Stimulated activated CD4-positive, alpha-beta T cell treated with anti-CD3 and anti-CD28 coated beads, Interleukin-15, amount 100 ng/mL, for 1 hour (primary cell): ENCODE measurements at places on chromosomes 12 and 14.

DNA sequence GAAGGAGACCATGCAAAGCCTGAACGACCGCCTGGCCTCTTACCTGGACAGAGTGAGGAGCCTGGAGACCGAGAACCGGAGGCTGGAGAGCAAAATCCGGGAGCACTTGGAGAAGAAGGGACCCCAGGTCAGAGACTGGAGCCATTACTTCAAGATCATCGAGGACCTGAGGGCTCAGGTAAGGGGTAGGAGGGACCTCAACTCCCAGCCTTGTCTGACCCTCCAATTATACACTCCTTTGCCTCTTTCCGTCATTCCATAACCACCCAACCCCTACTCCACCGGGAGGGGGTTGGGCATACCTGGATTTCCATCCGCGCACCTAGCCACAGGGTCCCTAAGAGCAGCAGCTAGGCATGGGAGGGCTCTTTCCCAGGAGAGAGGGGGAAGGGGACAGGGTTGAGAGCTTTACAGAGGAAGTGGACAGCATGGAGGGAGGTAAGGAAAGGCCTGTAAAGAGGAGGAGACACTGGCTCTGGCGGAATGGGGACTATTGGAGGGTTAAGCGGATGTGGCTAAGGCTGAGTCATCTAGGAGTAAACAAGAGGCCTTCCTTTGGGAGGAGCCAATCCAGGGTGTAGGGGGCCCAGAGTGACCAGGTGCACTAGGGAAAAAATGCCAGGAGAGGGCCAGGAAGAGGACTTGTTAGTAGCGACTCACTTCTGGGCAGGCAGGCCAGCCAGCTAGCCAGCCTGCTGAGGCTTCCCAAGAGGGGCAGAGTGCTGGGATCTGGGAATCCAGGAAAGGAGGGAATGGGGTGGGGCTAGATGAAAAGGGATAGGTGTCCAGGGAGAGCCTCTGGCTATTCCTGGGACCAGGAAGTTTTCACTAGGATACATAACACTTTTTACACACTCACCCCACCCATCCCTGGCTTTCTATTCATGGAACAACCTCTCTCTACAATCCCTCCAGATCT, 754 bp downstream of the KRT18 start:
- no peak for DNase-seq

GRCh38 chr14:67529947-67530935, 2.8 kb upstream of the PLEKHH1 start:
- DNase-seq = no peak

DNA sequence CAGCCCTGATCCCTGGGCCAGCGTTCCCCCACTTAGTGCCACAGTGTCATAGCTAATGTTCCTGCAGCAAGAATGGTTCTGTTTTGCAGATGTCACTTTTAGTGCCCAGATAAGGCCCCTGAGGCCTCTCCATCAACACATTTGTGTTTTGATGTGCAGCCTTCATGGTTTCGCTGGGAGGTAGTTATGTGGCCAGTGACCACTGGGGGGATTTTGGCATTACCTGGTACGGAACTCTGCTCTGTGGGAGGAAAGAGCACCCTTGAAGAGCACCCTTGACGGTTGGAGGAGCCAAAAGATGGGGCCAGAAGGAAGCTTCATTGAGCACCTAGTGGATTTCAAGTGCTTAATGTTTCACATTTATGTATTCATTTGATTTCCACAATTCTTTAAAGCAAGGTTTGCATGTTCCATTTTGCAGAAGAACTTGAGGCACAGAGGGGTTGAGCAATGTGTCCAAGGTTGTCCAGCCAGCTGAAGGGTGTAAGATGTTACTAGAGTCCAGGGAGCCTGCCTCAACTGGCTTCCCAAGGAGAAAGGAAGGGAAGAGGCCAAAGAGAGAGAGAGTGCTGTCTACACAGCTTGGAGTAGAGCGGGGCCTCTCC, 13.0 kb downstream of the SERPINA11 start:
- no peak for DNase-seq

GRCh38 chr14:69038455-69039287, 59.6 kb upstream of the ACTN1 start:
- no peak for DNase-seq

DNA sequence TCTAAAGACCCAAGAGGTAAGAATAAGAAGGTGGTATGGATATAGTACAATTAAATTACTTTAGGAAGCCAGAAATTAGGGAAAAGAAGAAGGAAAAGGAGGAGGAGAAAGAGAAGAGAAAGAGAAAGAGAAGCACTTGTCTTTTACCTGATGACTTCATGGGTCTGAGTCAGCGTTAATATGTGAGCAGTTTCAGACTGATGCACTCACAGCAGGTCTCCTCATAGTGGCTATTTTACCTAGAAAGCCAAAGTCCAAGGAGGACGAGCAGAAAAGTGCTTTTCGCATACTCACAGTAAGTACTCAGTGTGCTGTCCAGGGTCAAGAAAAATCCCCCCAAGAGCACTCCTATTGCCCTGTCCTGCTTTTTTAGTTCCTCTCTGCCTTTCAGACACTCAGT, 222.1 kb downstream of the C12orf42 start:
- no peak for DNase-seq

DNA sequence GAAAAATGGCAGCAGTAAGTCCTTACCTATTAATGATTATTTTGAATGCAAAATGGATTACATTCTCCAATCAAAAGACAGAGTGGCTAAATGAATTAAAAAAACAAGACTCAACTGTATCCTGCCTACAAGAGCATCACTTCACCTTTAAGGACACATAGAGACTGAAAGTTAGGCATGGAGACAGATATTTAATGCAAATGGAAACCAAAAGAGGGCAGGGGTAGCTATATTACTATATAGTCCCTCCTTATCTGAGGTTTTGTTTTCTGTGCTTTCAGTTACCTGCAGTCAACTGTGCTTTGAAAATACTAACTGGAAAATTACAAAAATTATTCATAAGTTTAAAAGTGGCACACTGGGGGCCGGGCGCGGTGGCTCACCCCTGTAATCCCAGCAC, 17.2 kb downstream of the NECAP1 start:
- DNase-seq = no peak

DNA sequence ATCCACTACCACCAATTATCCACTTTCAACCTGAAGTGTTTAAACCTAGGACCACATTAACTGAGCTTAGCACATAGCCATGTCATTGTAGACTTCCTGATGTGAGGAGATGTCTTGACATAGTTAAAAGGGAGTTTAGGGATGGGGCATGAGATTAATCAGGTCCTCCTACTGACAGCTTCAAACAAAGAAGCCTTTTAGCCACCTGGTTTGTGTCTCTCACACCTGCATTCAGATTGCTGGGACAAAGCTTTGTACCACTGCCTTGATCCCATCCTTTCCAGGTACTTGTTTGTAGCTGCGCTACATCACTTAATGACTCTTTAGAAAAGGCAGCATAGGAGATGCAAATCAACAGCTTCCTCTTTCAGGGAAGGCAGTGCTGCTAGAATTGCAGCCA, 340.7 kb upstream of the DDHD1 start:
- DNase-seq = no peak

- no peak for DNase-seq
Observed at GRCh38 chr14:60220917-60221316, 28.1 kb upstream of the PPM1A start.

- no peak for DNase-seq
Observed at GRCh38 chr14:63428486-63428885, 109.8 kb upstream of the GPHB5 start.

DNA sequence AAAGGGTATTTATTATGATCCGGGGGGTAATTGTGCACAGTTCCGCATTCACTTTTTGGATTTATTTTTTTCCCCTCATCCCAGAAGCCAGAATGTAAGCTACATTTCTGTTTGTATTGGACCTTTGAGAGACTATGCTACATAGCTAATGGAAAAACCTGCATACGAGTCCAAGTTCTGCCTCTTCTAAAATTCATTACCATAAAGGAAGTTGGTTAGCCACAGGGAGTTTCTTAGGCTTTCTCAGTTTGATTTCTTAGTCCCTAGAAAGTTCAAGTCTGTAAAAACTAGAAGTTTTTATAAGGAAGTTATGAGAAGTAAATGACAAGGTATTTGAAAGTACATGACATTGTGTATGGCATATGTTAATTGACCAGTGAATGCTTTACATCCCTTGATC, 138.7 kb downstream of the PDE3A start:
- no peak for DNase-seq

- no peak for DNase-seq
Observed at GRCh38 chr14:100472094-100472455, 115.1 kb downstream of the BEGAIN start.

GRCh38 chr14:70317969-70318634, 41.4 kb downstream of the COX16 start:
- no peak for DNase-seq

GRCh38 chr12:95150501-95150900, 66.8 kb downstream of the FGD6 start:
- no peak for DNase-seq

DNA sequence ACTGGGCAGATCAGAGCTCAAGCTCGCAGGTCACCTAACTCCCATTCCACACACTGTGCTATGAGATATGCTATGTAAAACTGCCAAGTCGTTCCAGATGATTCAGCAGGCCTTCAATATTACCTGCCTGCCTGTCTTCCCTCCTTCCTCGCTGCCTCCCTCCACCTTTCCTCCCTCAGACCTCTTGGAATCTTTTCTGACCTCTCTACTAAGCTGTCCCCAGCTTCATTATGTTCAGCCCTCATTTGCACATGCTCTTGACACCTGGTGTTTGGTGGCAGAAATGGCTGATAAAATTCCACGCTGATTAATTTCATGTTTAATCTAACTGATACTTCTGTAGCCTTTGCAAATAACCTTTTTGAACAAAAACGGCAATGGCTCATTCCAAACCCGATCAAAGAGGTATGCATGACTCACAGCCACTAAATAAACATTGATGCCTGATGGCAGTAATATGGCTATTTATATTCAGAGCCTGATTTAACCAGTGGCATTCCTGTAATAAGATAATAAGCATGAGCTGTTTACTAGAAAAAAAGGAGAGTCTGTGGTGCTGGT, 130.8 kb upstream of the EGLN3 start:
- DNase-seq = no peak

DNA sequence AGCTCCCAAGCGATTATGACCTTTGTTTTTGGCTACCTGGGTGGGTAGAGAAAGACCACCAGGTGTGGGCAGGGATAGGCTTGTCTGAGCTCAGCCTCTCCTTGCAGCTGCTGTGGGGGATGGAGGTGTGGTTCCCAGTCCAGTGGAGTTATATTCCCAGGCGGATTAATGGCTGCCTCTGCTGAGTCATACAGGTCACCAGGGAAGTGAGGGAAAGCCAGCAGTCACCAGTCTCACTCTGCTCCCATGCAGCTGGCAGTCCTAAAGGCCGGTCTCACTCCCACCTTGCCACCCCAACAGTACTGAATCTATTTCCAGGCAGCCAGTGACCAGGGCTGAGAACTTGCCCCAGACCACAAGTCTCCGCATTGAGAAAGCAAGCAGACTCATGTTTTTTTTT, 399.2 kb downstream of the VRK1 start:
- DNase-seq = no peak

DNA sequence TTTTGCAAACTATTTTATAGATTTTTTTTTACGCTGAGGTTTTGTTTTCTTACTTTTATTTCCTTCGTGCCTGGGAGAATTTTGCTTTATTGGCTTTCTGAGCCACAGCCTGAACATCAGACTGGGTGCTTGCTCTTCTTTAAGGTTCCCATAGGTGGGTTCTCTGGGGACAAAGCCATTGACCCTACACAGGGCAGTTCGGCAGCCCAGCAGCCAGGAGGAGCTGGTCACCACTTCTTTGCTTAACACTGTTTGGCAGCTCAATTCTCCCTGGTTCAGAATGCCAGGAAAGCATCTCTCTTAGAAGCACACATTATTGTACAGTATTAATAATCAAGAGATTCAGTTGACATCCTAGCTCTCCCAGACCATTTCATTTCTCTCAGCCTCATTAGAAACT, 140.8 kb upstream of the NEDD1 start:
- no peak for DNase-seq

- DNase-seq = no peak
Observed at GRCh38 chr12:113277511-113277910, 56.2 kb downstream of the TPCN1 start.

DNA sequence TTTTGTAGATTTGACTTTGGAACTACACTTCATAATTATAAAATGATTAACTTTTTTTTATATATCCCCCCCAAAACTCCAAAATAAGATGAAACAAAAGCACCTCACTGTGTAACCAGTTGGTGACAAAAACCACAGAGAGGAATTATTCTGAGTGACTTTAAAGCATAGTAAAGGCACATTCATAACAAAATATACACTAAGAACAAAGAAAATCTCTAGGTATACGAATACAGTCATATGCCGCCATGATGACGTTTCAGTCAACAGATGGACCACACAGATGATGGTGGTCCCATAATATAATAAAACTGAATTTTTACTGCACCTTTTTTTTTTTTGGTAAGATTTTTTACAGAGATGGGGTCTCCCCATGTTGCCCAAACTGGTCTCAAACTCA, 70.7 kb downstream of the MED13L start:
- DNase-seq = no peak

DNA sequence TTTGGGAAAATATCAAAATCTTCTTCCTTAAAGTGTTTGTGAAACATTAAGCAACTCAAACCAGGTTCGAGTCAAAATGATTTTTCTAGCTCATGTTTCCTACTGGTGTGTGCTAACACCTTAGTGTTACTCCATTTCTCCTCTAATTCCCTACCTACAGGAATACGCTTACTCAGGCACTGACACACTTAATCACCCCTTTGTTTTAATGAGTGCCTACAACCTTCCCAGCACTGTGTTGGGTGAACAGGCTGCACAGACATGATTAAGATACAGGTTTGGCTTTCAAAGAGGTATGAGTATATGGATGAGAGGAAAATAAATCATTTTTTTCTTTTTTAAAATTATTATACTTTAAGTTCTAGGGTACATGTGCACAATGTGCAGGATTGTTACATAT, 15.6 kb upstream of the PZP start:
- DNase-seq = no peak

DNA sequence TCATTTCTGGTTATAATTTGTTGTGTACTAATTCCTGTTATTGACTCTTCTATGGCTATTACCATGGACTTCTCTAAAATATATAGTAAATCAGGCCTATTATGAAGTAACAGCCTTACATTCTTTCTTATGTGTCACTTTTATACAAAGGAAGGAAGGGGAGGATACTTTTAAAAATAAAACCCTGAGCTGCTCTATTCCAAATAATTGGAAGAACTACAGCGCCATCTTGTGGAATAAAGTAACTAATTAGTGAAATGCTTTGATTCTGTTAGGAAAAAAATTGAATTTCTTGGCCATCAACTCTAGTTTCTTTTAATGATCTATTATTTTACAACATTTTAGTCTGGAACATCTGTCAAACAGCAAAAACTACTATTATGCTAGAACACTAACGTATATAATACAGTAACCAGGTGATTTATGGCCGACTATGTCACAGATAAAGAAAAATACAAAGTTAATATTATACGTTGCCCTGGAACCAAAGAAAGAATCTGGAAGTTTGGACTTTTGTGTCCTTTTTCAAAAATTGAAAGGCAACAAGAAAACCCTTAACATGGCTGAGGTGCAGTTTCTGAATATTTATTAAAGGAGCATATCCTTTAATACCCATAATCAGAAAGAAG, 55.0 kb upstream of the NELL2 start:
- no peak for DNase-seq
